ENCODE measurements at places on chromosomes 1 and 21.

DNA sequence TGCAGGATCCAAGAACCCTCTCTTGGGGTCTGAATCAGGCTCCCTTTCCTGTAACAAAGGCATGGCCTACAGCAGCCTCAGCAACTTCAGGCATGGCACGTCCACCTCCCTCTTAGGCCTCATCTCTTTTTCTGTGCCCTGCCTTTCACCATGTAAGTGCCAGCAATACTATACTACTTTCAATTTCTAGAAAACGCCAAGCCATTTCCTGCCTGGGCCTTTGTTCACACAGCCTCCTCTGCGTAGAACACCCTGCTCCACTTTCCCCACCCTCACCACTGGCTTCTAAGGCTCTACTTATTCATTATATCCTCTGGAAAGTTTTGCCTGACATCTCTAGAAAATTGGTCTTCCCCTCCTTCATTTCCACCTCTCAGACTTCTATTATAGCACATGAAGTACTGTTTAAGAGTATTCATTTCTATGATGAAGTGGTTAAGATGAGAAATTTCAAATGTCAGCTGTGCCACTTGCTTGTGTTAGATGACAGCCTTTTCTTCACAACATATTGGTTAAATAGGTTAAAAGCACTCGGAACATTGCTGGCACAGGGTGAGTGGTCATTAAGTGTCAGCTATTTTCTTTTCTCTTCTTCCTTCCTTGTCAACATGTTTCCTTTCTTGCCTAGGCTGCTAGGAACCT, 41.6 kb upstream of the VWA5B1 start:
- DNase-seq: no peak

GRCh38 chr1:41738475-41738874, 180.2 kb downstream of the HIVEP3 start:
- DNase-seq: no peak

DNA sequence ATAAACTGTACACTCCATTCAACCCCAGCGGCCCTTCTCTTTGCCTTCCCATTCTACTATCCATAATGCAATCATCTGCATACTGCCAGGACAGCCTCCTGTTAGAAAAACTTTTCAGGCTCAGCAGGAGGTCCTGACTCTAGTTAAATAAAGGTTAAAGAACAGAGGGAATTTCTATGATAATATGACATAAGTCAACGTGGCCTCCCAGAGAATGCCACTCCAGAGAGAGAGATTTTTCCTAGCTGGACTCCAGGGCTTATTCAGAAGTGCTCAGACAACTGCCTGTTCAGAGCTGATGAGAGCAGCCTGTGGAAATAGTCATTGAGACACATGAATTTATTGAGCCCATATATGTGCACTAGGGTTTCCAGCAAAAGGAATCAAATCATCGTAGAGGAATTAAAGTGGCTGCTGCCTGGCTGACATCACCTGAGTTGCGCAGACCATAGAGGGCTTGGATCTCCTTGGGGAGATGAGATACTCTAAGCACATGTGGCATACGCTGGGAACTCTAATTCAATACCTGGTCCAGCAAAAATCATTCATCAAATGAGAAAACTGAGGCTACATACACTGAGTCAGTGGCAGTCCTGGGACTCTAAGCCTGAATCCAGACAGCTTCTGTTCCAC, 736.2 kb downstream of the PTPRU start:
- DNase-seq: no peak

GRCh38 chr1:176976225-176976624, 188.3 kb downstream of the ASTN1 start:
- DNase-seq: no peak

DNA sequence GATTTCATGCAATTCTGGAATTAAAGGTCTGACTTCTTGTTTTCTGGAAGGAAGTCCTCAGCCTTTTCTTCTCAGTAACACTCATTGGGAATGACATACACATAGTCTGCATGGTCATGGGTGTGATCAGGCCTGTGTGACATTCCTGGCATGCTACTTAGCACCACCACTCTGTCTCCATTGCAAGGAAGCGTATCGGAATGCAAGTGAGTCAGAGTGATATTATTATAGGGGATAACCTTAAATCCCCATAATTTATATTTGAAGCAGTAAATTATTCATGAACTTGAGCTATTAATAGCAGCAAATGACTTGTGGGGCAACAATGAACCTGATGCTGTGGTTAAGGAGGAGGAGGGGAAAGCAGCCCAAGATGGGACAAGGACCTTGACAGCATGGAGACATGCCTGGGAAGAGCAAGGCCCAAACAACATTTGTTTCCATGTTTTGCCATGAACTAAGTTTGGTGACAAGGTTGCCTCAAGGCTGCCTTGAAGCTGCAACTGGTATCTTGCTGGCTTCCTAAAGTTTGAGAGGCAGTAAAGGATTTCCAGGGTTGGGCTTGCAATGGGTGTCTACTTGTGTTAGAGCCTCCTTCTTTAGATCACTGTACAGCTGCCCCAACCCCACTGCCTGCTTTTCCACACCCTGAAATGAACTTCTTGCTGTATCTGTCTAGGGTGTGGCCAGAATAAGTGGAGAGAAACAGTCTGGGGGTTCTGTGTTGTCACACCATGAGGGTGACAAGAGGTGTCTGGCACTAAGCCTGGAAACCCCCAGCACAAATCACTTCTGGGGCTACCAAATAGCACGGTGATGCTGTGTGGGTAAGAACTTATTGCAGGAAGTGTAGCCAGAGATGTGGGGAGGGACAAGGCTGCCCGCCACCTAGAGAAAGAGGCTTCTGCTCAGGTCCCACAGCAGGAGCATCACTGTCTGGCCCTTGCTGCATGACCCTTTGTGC, 4.6 kb downstream of the MAB21L3 start:
- DNase-seq: no peak

DNA sequence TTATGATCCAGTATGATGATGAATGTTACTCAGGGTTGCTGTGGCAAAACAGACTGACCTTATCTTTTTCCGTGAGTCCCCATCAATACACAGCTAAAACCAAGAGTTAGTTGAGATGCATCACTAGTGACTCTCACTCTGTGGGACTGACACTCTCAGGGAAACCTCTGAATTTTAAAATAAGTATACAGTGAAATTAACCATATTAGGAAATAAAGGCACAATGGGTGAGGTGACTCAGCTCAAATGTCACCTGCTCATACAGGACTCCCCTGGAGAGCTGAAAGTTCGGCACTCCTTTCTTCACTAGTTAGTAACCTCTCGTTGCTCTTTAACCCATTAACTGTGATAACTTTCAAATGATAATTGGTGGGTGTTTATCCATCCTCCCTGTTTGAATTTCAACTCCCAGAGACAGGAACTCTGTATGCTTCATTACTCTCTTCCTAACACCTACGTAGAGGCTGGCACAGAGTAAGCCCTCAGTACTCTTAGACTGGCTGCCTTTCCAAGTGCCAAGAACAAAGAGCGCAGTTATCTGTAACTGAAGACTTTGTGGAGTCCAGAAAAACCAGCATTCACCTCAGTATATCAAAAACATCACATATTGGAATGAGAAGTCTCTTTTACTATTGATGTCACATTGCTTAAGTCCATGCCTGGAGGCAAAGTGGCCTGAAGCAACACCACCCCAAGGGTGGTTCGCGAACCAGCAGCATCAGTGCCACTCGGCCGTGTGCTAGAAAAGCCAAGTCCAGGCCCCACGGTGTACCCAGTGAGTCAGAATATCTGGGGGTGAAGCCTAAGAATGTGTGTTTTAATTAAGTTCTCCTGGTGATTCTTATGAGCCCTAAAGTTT, 91.1 kb downstream of the NIBAN1 start:
- no peak for DNase-seq

DNA sequence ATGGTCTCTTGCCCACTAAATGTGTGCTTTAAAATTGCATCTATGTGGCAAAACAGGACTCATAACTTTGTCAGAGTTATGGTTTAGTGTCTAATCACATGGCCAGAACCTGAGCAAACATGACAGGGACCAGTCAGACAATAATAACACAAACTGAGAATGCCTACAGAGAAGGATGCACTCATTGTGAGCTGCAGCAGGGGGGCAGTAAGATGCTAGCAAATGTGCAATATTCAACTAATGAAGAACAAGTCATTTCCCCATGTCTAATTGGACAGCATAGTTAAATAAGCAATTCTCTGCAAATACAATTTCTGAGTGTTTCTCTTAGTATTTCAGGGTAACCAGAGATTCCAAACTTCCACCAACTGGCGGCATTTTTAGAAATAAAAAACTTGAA, 30.8 kb downstream of the SPAG17 start:
- no peak for DNase-seq

GRCh38 chr1:70455291-70455690, 44.2 kb downstream of the CTH start:
- DNase-seq: no peak

DNA sequence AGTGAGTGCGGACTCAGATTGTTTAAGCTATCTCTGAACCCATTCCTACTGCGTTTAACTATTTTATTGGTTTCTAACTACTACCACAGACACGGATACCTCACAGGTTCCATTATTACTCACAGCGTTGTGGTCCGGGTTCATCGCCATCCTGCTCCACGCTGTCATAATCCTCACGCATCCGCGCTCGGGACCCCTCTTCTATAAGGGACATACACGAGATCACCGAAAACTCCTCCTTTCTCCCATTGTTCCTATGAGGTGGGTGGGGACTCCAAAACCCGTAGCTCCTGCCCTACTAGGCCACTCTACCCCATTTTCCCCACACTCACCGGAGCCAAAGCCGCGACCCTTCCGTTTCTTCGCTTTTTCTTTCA, 610 bp downstream of the RBM8A start:
- DNase-seq: no peak

DNA sequence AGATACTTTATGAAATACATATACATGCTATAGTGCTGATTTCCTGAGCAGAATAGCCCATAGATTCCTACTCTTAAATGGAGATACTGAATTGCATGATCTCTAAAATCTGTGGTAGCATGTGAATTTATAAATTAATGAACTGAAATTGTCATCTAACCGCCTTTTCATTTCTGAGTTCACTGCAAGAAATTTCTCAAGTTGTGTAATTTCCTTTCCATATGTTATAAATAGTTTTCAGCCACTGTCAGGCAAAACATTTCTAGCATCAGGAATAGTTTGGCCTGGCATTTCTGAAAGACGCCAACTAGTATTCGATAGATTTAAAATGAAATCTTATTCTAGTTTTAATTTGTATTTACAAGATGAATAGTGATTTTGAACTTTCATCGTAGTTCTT, 310.1 kb downstream of the USH2A start:
- DNase-seq: no peak

DNA sequence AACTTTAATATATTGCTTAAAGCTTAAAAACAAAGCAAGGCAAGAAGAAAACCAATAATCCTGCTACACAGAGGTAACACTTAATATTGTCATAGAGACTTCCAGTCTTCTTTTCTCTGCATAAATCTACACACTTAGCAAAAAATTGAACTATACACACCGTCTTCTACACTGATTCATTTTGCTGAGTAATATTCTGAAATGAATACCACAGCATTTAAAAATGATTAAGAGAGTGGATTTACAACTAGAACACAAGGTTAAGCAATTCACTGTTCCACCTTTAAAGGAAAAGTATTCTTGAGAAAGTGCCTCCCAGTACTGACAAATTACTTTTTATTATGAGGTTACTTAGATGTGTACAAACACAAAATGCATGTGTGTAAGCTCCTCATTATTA, 22.2 kb upstream of the ITPKB start:
- no peak for DNase-seq

DNA sequence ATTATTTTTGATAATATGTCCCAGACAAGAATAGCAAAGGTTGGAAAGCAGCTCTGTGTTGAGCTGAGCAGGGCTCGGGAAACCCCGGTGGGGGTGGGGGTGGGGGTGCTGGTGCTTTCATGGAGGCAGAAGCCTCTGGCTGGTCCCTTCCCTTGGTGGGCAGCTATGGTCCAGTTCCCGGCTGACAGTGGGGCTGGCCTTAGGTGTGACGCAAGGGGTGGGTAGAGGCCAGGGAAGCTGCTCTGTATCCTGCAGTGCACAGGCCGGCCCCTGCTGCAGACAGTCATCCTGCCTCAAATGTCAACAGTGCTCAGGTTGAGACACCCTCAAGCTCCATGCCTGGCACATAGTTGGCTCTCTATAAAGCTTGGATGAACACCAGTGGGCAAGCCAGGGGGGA, 8.9 kb downstream of the ACTL8 start:
- DNase-seq: no peak

DNA sequence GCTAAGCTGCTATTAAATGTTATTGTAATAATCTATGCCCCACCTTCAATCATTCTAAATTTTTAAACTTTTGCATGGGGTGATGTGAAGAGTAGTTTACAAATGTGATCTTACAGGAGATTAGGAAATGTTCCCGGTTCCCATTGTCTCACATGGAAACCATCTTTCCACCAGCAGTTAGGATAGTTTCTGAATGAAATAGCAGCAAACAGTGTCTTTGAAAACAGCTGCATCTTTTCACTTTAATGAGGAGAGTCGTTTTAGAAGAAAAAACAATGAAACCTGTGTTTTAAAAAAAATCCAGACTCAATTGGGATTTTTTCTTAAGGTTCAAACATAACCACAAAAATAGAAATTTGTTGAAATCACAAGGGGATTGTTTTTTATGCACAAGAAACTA, 134.2 kb downstream of the TLR5 start:
- DNase-seq: no peak

Measured in stimulated activated CD8-positive, alpha-beta memory T cell treated with anti-CD3 and anti-CD28 coated beads, Interleukin-4, amount 100 ng/mL, for 1 hour (primary cell).